ENCODE measurements at places on chromosomes 2 and 18.

DNA sequence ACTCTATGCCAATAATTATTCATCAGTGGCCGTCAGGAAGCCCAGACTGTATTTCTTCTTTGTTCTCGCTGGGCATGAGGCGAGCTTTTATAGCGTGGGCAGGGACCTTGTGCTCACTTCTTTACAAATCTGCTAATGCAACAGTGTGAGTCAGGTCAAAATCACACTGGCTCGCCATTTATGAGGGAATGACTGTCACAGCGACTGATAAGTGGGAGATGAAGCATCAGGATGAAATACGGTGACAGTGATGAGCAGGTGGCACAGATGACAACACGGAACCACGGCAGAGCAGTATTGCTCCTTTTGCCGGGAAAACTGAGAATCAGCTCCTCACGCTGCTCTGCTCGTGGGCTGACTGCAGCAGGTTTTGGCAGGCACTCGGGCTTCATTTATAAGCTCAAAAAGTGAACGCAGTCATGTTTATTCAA is 20.5 kb downstream of the TYMS start:
- no peak for DNase-seq

- DNase-seq = no peak
Measured at GRCh38 chr2:207505728-207506127, 24.0 kb upstream of the CREB1 start.

GRCh38 chr2:101921319-101921952 is 70.3 kb upstream of the IL1R2 start:
- no peak for DNase-seq

DNA sequence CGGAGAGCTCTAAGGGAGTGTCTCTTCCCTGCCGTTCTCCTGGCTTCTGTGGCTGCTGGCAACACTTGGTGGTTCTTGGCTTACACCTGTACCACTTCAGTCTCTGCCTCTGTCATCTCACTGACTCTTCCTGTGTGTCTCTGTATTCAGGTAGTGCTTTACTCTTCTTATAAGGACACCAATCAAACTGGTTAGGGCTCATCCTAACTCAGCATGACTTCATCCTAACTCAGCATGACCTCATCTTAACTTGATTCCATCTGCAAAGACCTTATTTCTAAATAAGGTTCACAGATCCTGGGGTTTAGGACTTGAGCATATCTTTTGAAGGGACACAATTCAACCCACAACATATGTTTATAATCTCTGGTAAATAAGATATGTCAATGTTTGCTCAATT is 51.6 kb upstream of the DSEL start:
- no peak for DNase-seq

DNA sequence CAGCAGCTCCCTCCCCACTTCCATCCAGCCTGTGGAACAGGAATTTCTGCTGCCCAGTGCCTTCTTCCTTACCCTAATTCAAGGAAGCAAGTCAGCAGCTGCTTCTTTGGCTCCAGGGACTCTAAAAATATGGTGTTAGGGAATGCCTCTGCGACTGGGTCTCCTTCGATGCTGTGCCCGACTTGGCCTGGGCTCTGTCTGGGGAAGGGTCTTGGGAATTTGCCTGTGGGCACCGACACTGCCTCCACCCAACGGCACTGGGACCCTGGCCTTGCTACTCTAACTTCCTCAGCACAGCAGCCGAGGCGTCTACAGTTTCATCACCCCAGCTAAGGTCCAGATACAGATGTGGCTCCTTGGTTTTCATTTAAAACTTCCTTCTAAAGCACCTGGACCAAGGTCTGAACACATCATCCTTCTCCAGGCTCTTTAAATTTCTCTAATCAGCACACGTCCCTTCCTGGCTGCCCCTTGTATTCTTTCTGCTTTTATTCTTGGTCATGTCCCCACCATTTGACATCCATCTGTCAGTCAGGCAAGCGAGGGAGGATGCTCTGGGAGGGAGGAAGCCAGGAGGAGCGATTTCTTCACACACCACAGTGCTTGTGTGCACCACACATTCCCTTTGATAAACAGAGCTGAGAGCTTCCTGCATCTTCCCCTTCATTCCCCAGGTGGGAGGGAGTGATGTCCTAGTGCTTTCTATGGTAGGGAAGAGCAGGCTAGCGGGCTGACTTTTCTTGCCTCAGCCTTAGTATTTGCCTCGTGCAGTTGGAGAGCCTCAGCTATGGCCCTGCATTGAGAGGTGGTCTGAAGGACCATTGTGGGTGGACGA is 6.8 kb downstream of the LBH start:
- DNase-seq = no peak

GRCh38 chr18:48334845-48335244 is 74.3 kb downstream of the ZBTB7C start:
- DNase-seq = no peak

DNA sequence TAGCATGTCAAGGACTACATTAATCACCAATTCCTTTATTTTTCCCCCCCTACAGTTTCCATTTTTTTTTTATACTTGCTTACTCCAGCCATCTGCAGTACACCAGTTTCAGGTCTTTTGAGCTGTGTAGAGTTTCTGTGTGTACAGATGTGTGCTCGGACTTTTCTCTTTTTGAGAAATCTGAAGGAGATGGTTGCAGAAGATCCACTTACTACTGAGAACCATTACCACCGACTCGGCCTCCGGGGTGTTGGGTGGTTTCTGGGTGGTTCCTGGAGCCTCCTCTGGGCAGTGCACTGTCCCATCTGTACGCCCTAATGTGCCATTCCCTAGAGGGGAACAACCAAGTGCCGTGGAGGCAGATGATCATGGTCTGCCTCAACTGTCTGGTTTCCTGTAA is 15.4 kb upstream of the LYPD6B start:
- no peak for DNase-seq

GRCh38 chr18:23258566-23259469 is 123.5 kb downstream of the CABLES1 start:
- DNase-seq = no peak

- DNase-seq = no peak
Measured at GRCh38 chr2:60806595-60806987, 50.5 kb downstream of the PAPOLG start.

- peak; percentile 10 for DNase-seq
Measured at GRCh38 chr18:57644540-57644939, 22.9 kb upstream of the NARS1 start.

DNA sequence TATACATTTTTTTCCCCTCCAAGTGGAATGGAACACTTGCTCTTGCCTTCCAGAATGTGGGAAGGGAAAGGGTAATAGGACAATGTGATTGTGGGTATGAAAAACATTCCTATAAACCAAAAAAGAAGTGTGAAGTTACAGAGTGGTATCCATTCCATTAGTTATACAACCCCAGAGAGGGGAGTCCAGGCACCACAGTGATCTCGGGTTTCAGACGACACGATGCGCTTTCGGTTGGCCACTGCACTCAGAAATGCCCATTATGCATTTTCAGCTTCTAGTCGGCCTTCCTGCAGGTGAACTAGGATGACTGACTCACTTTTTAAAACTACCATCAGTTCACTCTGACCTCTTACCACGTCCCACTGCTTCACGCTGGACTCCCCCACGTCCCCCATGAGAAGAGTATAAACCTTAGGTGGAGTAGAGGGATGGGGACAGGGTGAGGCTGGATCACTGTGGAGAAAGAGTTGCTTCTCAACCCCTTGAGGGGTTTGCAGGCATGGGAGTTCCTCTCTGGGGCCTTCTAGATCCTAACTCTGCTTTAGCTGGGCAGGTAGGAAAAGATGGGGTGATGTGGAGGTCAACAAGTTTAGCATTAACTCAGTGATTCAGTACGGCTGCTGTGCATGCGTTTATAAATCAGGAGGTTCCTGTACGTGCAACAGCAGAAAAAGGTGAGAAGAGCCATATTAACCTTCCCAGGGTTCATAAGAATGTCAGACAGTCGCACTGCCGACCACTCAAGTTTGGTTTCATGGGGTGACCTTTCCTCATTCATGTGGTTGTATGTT is 50.5 kb downstream of the ZNF532 start:
- no peak for DNase-seq

GRCh38 chr2:96247009-96247408 is 18.8 kb downstream of the TMEM127 start:
- no peak for DNase-seq

DNA sequence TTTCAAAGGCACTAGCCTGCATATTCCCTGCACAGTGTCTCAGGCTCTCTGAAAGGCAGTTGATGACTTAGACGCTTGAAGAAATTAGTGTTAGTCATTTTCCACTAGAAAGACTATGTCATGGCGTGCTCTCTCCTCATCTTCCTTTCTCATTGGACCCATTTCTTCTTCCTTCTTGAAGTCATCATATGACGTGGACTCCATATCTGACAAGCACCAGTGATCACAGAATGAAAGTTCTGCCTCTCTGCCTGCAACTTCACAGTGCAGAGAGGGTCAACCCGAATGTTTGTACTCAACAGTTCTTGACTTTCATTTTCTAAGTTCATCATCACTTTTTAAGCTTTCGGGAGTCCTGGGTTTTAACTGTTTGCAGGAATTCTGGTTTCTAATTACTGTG is 63.7 kb upstream of the CYRIA start:
- DNase-seq = no peak

- DNase-seq = no peak
Measured at GRCh38 chr18:62509779-62510178, 13.0 kb upstream of the ZCCHC2 start.

DNA sequence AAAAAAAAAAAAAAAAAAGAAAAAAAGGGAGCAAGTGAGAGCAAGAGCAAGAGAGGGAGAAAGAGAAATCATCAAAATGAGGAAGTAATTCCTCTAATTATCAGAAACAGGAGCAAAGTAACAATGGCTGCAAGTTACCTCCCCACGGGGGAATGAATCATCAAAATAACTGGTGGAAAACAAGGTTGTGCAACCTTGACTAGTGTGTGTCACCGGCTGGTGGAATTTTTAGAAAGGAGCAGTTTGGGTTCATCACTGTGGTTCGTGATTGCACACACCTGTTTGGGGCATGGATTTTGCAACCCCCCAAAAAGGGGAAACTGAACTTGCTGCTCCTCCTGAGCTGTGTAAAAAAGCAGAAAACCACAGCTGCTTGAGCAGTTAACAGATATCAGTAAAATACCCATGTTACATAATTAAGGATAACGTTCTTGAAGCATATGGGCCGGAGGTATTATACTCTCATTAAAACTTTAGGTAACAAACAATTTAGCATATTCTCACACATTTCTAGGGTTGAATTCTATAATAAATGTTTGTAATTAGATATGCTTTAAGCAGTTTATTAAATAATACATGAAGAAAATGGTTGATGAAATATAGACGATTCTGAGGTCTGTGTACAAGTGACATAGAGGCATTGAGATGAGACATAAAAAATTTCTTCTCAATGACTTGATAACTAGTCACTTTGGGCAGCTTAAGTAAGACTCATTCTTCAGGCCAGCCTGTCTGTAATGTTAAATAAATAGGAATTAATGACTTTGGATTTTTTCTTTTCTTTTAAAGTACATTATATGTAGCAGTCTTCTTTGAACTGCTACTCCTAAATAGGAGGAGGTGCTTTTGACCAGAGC is 184.2 kb upstream of the ZEB2 start:
- DNase-seq = no peak

GRCh38 chr2:70714141-70714905 is 53.7 kb downstream of the ADD2 start:
- no peak for DNase-seq

GRCh38 chr18:40079786-40080185 is 1875.2 kb upstream of the PIK3C3 start:
- DNase-seq = no peak

GRCh38 chr2:219643084-219643473 is 15.6 kb downstream of the SLC4A3 start:
- no peak for DNase-seq

- DNase-seq = no peak
Measured at GRCh38 chr2:182372661-182373060, 54.2 kb downstream of the PDE1A start.

DNA sequence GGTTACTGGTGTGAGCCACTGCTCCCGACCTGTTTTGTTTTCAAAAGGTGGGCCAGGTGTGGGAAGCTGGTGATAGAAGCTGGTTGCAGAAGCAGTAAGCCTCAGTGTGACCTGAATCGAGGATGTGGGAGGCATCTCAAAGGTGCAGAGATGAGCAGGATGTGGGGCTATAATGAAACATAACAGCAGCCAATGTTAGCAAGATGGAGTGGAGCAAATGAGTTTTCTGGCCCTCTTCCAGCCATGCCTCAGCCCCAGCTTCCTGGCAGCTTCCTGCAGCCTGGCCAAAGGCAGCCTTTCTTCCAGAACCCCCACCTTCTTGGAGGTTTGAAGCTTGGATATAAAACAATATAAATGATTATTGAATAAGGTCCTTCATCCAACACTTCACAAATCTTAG is 184.8 kb downstream of the NCK2 start:
- DNase-seq = no peak

DNA sequence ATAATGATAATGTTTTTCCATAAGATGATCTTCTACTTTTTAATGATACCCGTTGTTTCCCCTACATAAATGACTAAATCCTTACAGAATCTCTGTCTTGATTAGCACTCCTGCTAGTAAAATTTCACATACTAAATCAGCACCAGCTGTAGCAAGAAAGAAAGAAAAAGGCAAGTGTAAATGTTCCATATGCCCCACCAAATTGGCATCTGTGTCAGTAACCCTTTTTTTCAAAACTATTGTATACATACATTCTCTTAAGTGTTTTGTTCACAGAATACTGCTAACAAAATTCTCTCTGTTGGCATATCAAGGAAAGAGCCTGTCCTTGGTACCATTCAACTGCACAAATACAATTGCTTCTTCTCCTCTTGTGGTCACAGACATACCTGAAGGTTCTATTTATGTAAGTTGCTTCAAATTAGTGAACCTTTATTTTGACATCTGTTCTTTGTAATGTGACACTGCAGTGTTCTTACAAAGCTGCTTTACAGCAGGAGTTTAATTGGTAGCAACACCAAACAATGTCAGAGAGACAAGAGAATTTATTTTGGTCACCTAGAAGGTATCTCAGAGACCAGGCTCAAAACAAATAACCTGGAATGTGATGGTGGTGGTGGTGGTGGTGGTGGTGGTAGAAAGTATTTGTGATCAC is 641.9 kb downstream of the ZEB2 start:
- peak; percentile 86 for DNase-seq

- no peak for DNase-seq
Measured at GRCh38 chr18:40243607-40244006, 1711.4 kb upstream of the PIK3C3 start.

DNA sequence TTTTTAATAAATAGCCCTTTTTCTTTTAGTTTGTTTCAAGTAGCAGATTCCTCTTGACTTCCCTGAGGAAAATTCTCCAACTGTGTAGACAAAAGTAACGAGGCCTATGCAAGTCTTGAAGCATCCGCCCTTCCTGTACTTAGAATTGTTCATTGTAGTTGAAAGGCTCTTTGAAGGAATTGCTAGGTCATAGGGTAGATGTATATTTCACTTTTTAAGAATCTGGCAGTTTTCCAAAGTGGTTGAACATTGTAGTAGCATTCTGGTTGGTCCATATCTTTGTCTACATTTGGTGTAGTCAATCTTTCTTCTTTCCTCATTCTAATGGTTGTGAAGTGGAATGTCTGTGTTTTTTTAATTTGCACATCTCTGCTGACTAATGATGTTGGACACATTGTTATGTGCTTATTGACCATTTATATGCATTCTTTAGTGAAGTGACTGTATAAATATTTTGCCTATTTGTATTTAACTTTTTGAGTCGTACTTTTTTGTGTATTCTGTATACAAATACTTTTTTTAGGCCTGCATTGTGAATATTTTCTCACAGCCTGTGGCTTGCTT is 5.6 kb upstream of the SERPINB11 start:
- no peak for DNase-seq

GRCh38 chr2:238835726-238836301 is 12.1 kb upstream of the TWIST2 start:
- DNase-seq = peak; percentile 26

All from NCI-H1694 treated with DMSO at 0.1 percent for 48 hours (cell line).